ENCODE measurements at places on chromosomes 1 and 21.

GRCh38 chr1:56992318-56993125 lies 26.7 kb upstream of the C8B start:
- no peak for DNase-seq

- no peak for DNase-seq
Observed at GRCh38 chr21:46607636-46608035, 2.8 kb upstream of the S100B start.

- DNase-seq, result no peak
Observed at GRCh38 chr1:117752661-117753060, 146.8 kb downstream of the TENT5C start.

DNA sequence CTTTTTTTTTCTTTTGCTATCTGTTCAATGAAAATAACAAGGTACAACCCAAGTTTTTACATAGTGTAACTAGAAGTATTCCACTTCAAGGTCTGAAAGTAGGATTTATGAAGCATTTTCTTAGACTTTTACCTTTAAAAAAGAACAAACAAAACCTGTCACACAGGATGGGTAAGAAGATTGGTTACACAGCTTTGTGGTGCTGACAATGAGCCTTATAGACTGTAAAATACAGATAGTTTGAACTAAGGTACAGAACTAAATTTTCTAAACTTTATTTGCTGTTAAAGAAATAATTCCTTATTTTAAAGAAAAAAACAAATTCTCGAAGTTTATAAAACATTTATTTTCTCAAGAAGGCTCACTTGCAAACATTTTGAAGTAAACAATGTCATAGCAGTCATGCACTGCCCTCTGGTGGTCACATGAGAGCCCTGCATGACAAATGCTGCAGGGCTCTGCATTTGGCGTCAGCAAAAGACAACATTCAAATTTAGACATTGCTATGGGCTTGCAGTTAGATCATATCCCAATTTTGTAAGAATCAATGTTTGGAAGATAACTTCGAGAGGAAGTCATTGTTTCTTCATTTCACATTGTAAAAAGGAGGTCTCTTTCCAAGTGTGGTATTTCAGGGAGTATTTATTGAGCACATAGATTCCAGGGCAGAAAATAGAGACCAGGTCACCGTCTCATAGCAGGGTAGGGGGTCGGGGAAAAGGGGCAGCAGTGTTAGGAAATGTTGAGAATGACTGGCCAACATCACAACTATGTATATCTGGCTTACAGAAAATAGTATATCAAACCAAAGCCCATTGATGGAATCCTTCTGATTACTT lies 115.3 kb upstream of the FMN2 start:
- DNase-seq, result peak; percentile 34

DNA sequence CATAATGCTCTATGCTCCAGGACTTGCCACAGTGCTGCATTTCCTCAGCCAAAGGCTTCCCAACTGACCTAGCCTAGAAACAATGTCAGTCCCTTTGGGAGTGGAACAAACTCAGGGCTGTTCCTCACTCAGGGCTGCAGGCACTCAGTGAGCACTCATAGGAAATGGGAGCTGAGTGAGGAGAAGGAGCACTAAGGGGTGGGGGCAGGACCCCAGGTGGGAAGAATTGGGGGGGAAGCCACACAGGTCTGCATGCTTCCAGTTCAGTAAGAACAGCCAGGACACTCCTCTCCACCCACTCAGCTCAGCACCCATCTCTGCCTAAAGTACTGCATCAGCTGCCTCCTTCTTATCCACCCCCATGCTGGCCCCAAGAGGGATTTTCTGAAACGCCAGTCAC lies 7.3 kb upstream of the SLC5A9 start:
- no peak for DNase-seq

GRCh38 chr1:115400891-115401290 lies 62.8 kb upstream of the NGF start:
- DNase-seq, result no peak

DNA sequence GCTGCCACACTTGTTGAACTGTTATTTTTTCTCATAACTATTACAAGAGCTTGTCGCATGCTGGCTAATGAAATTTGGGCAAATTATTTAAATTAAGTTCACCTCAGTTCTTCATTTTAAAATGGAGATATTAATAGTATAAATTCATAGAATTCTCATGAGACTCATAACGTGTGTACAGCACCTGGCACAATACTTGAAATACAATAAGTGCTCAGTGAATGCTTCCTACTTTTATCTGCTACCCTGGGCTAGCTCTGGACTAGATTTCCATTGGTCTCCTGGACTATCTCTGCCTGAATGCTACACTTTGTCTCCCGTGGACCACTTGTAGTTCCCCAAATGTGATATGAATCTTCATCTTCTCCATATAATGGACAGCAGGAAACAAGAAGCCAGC lies 919 bp downstream of the SLAMF6 start:
- no peak for DNase-seq
